Stimulated activated CD4-positive, alpha-beta T cell treated with anti-CD3 and anti-CD28 coated beads, Interleukin-4, amount 100 ng/mL, for 24 hours (primary cell): ENCODE measurements at places on chromosomes 11 and 22.

DNA sequence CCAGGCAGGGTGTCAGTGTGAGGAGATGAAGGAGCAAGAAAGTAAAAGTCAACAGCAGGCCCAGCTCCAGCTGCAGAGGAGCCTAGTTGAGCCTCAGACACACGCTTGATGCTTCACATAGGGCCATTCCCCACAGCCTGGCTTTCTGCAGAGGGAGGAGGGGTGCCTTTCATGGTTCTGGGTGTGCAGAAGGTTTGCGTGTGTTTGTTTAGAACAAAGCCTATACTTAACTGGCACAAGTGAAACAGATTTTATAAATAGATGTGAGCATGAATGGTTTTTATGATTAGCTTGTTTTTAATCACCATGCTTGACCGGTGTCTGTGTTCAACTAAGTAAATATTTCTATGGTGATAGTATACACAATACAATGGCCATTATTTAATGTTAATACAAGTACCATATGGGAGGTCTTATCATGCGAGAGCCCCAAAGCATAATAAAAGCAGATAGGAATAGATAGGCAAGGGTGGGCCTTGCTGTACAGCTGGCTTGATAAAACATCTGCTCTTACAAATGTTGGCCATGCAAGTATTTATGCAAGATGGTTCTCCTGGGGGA, 290.2 kb downstream of the ETS1 start:
- DNase-seq, result no peak

DNA sequence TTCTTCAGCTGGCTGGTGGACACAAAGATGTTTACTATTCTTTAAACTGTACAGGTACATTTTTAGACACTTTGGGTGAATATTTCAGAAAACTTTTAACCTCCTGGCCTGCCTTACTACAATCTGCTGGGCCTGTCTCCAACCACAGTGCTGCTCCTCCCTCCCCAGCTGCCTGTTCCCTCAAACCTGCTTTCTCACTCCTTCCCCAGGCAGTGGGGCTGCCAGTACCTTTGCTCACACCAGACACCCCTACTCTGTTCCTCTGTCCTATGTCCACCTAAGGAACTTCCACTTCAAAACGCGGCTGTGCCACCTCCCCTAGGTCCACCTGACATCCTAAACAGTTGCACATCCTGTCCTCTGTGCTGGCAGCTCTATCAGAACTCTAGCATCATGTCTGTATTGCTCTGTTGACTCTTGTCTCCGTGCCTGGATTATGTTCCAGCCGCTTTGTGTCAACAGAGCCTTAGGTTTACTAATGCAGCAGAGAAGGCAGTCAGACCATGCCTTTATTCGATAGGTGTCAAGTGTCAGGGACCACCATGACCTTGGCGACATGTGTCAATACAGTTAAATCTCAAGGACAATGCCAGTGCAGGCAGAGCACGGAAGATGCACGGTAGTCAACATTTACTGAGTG, 13.4 kb downstream of the ZP1 start:
- no peak for DNase-seq

GRCh38 chr22:37545703-37546436, 14.4 kb upstream of the CDC42EP1 start:
- no peak for DNase-seq

GRCh38 chr22:39917776-39918495, 17.1 kb downstream of the GRAP2 start:
- no peak for DNase-seq

- peak; percentile 65 for DNase-seq
Observed at GRCh38 chr11:134207538-134208239, 16.1 kb downstream of the NCAPD3 start.

- no peak for DNase-seq
Observed at GRCh38 chr22:29710193-29710592, 9.6 kb upstream of the CABP7 start.

- no peak for DNase-seq
Observed at GRCh38 chr11:35938231-35938630, 5.6 kb upstream of the LDLRAD3 start.

GRCh38 chr11:32266601-32267000, 168.7 kb downstream of the WT1 start:
- DNase-seq, result no peak

DNA sequence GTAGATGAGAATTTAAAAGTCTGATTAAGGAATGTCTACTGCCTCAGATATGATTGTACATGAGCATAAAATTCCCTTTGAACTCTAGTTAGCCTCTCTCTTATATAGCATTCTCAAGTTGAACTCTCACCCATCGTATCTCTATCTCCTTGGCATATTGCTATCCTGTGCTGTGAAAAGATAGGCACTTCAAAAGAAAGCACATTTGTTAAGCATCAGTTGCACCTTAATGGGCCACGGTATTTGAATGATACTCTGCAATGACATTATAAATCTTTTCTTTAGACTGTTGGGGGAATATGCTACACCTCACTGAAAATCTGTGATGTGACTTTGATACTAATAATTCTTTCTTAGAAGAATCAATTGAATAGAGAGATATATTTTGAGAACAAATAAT, 570.7 kb downstream of the JRKL start:
- no peak for DNase-seq

- no peak for DNase-seq
Observed at GRCh38 chr11:47631473-47631872, 10.9 kb downstream of the MTCH2 start.

DNA sequence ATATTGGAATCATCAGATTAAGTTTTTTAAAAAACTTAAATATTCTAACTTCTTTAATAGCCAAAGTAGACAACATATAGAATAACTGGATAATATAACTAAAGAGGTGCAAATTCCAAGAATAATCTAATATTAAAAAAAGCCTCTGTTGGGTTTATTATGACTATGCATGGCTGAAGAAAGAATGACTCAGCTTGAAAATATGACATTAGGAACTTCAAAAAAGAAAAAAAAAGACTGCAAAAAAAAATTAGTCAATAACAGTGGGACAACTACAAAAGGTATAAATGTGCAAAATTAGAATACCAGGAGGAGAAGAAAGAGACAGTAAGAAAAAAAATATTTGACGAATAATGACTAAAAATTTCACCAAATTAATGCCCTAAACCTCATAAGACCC, 1178.0 kb downstream of the JRKL start:
- no peak for DNase-seq

GRCh38 chr11:105574974-105575373, 34.9 kb upstream of the GRIA4 start:
- no peak for DNase-seq

DNA sequence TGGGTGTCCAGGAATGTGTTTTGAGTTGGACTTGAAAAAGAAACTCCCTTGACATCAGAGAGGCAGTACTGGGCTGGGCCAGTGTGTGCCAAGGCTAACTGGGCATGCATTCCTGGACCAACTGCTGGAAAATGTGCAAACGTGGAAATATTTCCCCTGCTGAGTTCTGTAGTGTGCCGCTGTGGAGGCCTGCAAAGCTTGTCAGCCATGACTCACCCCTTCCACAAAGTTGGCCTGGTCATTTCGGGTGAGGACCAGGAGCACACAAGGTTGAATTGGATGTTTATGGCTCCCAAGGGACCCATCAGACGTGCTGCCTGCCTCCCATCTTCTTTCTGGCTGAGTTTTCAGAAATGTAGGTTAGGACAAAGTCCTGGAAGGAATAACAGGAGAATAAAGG, 513.1 kb downstream of the MIAT start:
- DNase-seq, result no peak

DNA sequence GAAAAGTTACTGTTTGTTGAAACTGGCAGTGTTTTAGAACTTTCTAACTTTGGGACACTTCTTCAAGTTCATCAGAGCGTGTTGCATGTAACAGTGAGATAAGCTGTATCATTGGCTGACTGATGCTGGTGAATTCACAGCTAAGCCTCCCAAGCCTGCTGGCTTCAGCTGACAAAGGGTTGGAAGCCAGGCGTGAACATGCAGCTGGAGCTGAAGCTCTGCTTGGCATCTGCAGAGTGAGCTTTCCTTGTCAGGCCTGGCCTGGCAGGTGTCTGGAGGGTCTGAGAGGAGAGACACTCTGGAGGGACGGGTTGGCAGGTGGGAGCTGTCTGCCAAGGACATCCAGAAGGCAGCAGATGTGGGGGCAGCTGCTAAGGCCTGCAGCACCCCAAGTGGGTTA, 1.5 kb downstream of the AMPD3 start:
- DNase-seq, result no peak

DNA sequence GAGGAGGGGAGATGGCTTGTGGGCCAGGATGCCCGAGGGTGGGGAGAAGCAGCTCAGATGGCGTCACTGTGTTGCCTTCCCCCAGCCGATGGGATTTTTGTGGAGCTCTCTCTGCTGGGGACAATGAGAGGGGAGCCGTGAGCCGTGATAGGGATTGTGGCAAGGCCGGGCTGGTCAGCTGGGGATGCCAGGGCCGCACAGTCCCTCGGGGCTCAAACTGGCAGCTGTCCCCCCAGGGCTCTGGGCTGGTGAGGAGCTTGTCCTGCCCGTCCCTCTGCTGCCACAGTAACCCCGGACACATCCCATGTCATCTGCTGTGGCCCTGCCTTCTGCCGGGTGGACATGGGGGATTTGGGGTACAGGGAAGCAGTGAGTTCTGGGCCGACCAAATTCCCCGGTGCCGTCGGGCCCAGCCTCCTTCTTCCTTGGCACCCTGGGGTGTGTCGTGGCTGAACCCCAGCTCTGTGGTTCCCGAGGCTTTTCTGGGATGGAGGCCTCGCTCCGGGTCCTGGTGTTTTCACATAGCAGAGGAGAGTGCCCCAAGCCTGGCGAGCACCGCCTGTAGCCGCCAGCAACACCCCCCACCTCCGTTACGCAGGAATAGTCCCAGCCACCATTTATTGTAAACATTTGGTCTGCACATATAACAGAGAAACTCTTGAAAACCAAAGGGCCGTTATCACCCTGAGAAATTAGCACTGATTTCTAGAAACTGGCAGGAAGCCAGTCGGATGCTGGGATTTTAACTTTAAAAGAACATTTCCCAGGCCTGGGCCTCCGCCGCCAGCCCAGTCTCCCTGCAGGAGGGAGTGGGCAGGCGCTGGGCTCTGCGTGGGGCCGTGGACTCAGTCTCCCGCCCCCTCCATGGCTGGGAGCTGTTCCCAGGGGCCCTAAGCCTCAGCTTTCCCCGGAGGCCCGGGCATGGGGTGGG, 9.9 kb downstream of the BRSK2 start:
- DNase-seq, result no peak
